ENCODE measurements at places on chromosomes 1 and 21.

- no peak for DNase-seq
Measured at GRCh38 chr1:157540160-157540748, 12.1 kb downstream of the FCRL5 start.

GRCh38 chr21:41366522-41367151 is 4.8 kb downstream of the MX2 start:
- no peak for DNase-seq

DNA sequence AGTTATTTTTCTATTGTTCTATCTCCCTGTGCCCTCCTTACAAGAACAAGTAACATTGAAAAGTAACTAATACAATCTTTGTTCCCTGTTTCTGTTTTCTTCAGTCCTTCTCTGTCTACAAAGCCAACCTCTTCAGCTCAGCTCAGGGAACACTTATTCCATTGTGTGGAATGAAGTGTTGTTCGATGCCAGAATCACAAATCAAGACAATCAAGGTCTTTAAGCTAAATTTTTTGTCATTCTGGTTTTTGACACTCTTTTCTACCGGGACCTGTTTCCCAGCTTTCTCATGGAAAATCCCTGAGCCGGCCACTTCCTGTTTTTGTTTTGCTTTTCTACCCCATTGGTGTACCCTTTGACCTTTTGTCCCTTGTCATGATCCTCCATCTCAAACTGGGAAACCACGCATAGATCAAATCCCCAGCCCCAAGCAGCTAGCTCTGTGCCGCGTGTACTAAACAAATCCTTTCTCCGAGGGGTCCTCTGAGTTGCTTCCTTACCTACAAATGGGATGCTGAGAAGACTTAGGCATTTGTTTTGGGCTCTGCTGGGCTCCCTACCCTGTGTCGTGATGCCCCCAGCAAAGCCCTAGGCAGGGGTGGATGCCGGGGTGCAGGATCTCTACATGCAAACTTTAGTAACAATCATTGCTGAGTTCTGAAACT is 141.8 kb downstream of the TOMM20 start:
- DNase-seq = no peak

DNA sequence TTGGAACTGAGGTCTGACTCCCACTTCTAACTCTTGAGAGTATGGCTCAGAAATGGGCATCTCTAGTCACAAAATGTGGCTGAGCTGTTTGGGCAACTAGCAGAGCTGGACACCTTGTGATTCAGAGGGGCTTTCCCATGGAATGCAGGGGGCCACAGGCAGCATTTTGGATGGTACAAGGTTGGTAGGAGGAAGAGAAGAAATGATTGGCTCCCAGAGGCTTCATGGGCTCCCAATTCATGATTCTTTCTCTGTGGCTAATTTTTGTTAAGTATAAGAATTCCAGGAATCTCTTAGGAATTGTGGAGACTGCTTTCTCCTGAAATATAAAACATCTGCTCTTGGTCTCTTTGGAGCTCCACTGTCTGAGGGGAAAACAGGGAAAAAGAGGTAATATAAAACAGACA is 49.7 kb downstream of the PBX1 start:
- no peak for DNase-seq

- DNase-seq = no peak
Measured at GRCh38 chr21:45035477-45035848, 38.9 kb upstream of the ADARB1 start.

DNA sequence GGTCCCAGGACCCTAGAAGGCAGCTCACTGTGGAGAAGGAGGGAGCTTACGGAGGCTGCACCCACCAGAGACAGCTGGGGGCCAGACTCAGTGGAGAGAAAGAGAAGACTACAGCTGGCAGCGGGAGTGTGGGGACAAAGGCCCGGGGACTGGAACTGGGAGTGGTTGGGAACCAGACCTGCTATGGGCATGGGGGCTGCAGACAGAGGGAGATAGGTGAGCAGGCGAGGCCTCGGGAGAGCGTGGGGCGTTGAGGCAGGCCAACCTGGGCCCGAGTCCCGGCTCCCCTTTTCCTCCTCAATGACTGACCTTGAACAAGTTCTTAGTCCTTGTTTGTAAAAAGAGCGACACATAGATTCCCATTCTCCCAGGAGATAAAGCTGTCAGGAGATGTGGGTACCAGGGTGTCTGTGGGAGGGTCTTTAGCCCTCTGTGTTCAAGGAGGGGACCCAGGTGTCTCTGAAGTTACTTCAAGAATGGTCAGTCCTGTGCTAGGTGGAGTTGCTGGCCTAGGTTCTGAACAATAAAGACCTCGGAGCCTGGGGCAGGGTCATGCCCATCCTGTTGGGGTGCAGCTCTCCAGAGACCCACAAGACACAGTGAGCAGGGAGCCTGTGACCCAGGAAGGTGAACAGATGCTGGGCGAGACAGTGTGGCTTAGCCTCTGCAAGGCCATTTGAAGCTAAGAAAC is 87.9 kb downstream of the ITPKB start:
- no peak for DNase-seq

DNA sequence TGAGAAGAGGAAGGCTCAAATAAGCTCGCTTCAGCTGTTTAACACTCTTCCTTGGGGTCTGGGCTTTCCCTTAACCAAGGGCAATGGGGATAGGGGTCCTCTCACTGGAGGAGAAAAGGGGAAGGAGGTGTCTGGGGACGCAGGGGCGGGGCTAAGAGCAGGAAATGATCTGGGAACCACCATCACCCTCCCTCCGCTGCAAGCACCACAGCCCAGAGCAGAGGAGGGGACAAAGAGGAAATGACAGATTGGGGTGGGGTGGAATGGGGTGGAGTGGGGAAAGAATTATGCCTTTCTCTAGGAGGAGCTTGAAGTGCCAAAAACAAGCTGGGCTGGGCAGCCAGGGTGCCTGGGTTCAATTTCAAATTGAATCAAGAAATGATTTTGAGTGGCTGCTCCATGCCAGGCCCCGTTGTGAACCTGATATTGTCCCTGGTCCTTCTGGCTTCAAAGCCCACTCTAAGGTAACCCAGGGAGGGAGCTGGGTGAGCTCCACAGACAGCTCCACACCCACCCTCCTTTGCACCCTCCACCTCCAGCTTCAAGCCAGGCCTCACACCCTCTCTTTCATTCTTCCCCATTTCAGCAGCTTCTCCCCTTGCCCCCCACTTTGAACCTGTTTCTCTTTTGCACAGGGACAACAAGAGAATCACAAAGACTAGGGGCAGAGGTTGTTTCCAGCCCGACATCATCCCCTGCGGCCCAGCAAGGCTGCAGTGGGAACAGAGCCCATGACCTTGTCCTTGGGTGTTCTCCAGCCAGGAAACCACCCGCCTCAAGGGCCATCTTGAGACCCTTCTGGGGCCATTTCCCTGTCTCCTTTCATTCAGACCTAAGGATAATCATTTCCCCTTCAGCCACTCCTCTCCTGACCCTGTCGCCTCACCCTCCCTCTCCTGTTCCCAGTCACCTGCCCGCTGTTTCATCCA is 1.1 kb downstream of the ARHGAP30 start:
- DNase-seq = no peak

- no peak for DNase-seq
Measured at GRCh38 chr1:60878323-60878722, 204.0 kb upstream of the NFIA start.

DNA sequence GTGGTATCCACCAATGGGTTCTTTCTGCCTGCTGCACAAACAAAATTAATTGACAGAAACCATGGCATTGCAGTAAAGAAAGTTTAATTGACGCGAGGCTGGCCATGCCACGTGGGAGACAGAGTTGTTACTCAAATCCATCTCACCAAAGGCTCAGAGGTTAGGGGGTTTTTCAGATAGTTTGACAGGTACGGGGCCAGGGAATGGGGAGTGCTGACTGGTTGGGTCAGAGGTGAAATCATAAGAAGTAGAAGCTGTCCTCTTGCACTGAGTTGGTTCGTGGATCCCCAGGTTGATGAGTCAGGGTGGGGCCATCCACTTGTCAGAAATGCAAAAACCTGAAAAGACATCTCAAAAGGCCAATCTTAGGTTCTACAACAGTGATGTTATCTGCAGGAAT is 941 bp upstream of the TBCE start:
- no peak for DNase-seq

GRCh38 chr1:169466259-169467230 is 19.2 kb downstream of the SLC19A2 start:
- DNase-seq = no peak

DNA sequence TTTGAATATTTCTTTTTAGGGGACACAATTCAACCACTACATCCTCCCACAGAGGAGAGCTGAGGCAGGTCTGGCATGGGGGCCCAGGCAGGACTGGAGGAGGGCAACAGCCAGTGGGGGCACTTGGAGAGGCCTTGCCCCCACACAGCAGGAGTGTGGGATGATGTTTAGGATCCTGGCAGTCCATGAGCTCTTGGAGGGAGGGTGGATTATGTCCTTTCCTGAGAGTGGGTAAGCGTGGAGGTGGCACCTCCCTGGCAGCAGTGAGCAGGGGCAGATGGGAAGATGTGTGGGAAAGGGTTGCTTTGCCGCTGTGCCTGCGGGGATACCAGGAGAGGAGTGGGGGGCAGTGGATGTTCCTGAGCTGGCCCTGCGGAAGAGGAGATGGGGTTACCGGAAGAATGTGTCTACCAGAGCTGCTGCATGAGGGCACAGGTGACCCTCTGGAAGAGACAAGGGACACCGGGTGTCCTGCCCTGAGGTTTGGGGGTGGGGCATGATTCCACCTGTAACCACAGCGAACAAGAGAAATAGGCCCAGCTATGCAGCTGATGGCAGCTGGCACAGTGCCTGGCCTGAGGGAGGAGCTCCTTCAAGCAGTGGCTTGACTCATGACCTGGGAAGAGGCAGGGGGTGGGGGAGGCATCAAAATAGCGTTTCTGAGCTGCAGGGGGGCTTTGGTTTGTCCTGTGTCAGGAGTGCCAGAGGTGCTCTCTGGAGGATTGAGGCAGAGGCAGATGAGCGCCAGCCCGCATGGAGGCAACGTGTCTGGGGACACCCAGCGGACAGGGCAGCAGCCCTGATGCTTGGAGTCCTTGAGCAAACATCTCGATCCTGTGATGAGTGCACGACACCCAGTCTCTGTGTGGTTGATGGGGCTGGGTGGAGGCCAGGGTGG is 123.9 kb upstream of the TMPRSS2 start:
- DNase-seq = no peak

- no peak for DNase-seq
Measured at GRCh38 chr1:204124639-204125038, 27.2 kb downstream of the ETNK2 start.

- DNase-seq = no peak
Measured at GRCh38 chr1:9730096-9730901, 78.8 kb downstream of the PIK3CD start.

GRCh38 chr1:242006976-242007375 is 8.1 kb upstream of the MAP1LC3C start:
- DNase-seq = no peak

DNA sequence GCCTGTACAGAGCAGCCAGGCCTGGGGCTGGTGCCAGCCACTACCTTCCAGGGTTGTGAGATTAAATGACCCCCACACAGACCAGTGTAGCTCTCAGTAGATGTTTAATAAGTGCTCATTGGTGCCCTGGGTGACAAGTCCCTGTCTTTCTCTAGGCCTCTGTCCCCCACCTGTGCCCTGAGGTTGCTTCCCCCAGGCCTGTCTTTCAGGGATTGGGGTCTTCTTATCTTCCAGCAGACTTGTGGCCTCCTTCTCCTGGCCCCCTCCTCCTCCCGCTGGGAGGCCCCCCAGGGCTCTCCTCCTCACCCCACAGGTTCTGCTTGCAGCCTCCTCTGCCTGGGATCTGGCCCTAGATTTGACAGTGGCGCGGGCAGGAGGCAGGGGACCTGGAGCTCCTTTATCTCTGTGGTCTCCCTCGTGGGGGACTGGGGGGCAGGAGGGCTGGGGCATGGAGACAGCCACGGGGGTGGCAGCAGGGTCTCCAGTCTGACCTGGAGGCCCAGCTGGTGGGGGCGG is 40.3 kb downstream of the EPHA2 start:
- no peak for DNase-seq

- DNase-seq = no peak
Measured at GRCh38 chr1:61238359-61238665, 156.0 kb downstream of the NFIA start.

- no peak for DNase-seq
Measured at GRCh38 chr1:115655306-115655663, 13.5 kb downstream of the VANGL1 start.

GRCh38 chr1:103461161-103462105 is 64.1 kb upstream of the RNPC3 start:
- no peak for DNase-seq

GRCh38 chr1:47235241-47235681 is 3.2 kb upstream of the TAL1 start:
- no peak for DNase-seq

- no peak for DNase-seq
Measured at GRCh38 chr1:104795931-104796330, 1046.2 kb downstream of the AMY1C start.

Measured in activated gamma-delta T cell (primary cell).